Hematopoietic multipotent progenitor cell (in vitro differentiated cells): ENCODE measurements at places on chromosomes 7 and 10.

GRCh38 chr7:92135052-92135889 is 994 bp upstream of the CYP51A1 start:
- no peak for DNase-seq

DNA sequence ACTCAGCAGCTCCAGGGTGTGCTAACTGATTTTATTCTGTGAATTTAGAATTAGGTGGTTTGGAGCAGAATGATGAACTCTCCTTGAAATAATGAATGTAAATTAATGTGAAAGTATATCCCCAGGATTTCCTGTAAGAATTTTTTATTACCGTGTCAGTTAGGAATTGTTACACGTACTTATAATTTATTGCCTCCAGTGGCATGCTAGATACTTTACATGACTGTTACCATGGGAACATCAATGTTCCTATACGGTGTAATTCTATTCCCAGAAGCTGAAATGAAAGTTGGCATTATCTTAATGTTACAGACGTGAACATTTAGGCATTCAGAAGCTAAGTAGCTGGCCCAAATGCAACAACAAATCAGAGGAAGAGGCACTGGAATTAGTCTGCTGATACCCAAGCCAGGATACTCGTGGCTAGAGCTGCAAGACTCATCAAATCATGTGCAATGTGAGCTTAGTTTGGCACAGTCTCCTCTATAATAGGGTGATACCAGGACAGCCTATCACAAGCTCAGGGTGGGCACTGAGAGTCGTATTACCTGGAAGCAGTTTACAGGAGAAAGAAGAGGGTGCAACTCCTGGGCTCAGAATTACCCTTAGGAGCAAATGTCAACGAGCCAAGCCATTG is 30.0 kb upstream of the PRKAR2B start:
- DNase-seq = no peak

GRCh38 chr7:139367438-139368155 is 7.9 kb downstream of the LUC7L2 start:
- DNase-seq = no peak

GRCh38 chr7:115024276-115024675 is 102.4 kb downstream of the MDFIC start:
- DNase-seq = peak; percentile 16
